ENCODE measurements at places on chromosomes 11 and 22.
A peak's percentile ranks its signal among the peaks of the same experiment; 100 is the strongest.

- no peak for DNase-seq
- H3K27ac ChIP-seq, result no peak overlapping the region
- H3K36me3 ChIP-seq, result peaks cover 57% of the 10 kb centered on the region
- H3K4me3 ChIP-seq, result no peak overlapping the region
Measured at GRCh38 chr11:71488681-71489270, 35.8 kb downstream of the NADSYN1 start.

DNA sequence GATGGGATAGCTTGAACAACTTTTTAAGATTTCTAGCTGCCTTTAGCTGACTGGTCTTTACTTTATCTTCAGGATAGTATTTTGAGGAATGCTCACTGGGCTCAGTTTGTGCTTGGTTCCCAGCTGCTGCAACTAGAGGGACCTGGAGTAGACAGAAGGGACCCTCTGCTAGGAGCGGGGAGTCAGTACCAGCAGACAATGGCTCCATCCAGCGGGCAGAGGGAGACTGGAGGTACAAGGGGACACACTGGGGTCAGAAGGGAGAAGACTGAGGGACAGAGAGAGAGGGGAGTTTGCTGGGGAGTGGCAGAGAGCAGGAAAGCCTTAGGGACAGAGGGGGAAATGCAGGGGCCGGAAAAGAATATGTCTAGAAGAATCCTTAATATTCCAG is 22.0 kb upstream of the ACER3 start:
- no peaks in the 10 kb centered on the region for H3K36me3 ChIP-seq
- no peaks in the 10 kb centered on the region for H3K4me1 ChIP-seq
- peaks cover 57% of the 10 kb centered on the region for H3K27me3 ChIP-seq
- H3K4me3 ChIP-seq, result no peak overlapping the region
- DNase-seq, result peak; percentile 57

DNA sequence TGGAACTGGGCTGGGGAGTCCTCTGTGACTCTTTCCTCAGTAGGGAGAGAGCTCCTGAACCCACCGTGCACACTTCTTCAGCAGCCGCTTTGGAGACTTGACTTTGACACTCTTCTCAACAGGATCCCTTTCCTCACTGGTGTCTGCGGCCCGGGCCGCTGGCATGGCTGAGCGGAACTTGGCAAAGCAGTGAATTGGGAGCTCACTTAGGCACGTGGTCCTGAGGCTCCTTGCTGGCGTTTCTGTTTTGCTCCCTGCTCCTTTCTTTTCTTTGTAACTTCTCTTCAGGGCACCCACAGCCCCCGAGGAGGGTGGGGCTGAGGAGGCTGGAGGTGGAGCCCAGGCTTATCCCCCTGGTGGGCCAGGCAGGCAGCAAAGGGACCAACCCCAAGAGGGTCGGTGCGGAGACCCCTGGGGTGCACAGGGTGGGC is 8.4 kb upstream of the KCNQ1OT1 start:
- H3K36me3 ChIP-seq, result no peaks in the 10 kb centered on the region
- no peak overlapping the region for H3K4me3 ChIP-seq
- peaks cover 37% of the 10 kb centered on the region for H3K27me3 ChIP-seq
- no peak for DNase-seq
- H3K27ac ChIP-seq, result no peak overlapping the region
- peaks cover 8% of the 10 kb centered on the region for H3K4me1 ChIP-seq

- H3K27ac ChIP-seq, result no peak overlapping the region
- DNase-seq, result no peak
Measured at GRCh38 chr11:93890391-93891051, 40.1 kb upstream of the VSTM5 start.

DNA sequence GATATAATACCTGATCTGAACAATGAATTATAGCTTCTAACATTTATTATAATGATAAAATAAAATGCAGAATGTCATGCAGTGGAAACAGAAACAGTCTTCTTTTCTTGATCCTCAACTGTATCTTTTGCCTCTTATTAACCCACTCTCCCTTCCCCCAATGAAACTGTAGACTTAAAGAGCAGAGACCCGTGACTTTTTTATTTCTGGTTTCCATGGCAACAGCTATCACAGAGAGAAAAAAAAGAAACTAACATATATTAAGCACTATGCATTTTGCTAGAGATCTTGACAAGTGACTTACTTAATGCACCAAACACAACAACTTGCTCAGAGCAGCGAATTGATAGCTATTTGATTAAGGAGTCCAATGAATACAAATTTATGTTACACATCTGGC is 69.3 kb downstream of the RAB38 start:
- H3K4me1 ChIP-seq, result peaks cover 4% of the 10 kb centered on the region
- H3K27ac ChIP-seq, result no peak overlapping the region
- H3K4me3 ChIP-seq, result no peak overlapping the region
- no peak for DNase-seq
- no peaks in the 10 kb centered on the region for H3K27me3 ChIP-seq

- no peaks in the 10 kb centered on the region for H3K27me3 ChIP-seq
- DNase-seq, result no peak
- no peaks in the 10 kb centered on the region for H3K36me3 ChIP-seq
- H3K4me3 ChIP-seq, result peak overlapping the region; percentile 68
- peaks cover 7% of the 10 kb centered on the region for H3K4me1 ChIP-seq
- peak overlapping the region; percentile 59 for H3K27ac ChIP-seq
Measured at GRCh38 chr22:40637183-40638150, 948 bp upstream of the MRTFA start.

GRCh38 chr22:46429325-46429853 is 93.9 kb downstream of the TRMU start:
- H3K36me3 ChIP-seq, result peaks cover 70% of the 10 kb centered on the region
- H3K27ac ChIP-seq, result no peak overlapping the region
- peaks cover 44% of the 10 kb centered on the region for H3K27me3 ChIP-seq
- no peak for DNase-seq
- H3K4me1 ChIP-seq, result peaks cover 2% of the 10 kb centered on the region

DNA sequence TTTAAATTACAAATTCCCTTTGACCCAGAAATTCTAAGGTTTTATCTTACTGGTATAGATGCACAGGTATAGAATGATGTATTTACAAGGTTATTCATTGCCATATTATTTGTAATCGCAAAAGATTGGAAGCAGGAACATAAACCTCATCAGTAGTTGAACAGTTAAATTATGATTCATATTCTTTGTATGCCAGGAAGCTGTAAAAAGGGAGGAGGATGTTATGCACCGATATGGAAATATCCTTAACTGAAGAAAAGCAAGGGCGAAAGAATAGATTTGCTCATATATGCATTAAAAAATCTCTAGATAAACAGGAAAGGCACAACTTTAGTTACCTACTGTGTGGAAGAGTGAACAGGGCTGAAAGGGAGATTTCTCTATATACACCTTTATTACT is 36.7 kb downstream of the PPFIA1 start:
- no peak for DNase-seq
- peak overlapping the region; percentile 52 for H3K27ac ChIP-seq
- H3K4me1 ChIP-seq, result peaks cover 17% of the 10 kb centered on the region
- peaks cover 21% of the 10 kb centered on the region for H3K36me3 ChIP-seq

GRCh38 chr11:23211221-23211620 is 350.9 kb upstream of the CCDC179 start:
- no peaks in the 10 kb centered on the region for H3K4me1 ChIP-seq
- no peak for DNase-seq
- H3K27me3 ChIP-seq, result no peaks in the 10 kb centered on the region
- H3K4me3 ChIP-seq, result no peak overlapping the region

DNA sequence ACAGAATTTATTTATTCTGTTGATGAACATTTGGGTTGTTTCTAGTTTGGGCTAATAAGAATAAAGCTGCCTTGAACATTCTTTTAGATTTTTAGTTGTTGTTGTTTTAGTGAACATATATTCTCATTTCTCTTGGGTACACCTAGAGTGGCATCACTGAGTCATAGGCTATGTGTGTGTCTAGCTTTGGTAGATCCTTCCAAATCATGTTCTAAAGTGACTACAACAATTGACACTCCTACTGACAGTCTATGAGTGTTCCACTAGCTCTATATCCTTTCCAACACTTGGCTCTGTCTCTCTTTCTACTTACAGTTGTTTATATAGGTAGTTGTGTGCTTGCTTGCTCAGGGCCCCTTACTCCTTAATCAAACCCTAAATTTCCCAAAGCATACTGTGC is 346.0 kb upstream of the NCAM1 start:
- H3K27me3 ChIP-seq, result no peaks in the 10 kb centered on the region
- no peak overlapping the region for H3K27ac ChIP-seq
- H3K4me1 ChIP-seq, result no peaks in the 10 kb centered on the region
- DNase-seq, result no peak
- no peaks in the 10 kb centered on the region for H3K36me3 ChIP-seq

- peak overlapping the region; percentile 73 for H3K27ac ChIP-seq
- no peaks in the 10 kb centered on the region for H3K27me3 ChIP-seq
- peaks cover 17% of the 10 kb centered on the region for H3K36me3 ChIP-seq
Measured at GRCh38 chr11:96338910-96339705, 3.9 kb downstream of the MAML2 start.

GRCh38 chr22:35660291-35661127 is 12.3 kb downstream of the APOL6 start:
- no peak overlapping the region for H3K4me3 ChIP-seq
- H3K4me1 ChIP-seq, result no peaks in the 10 kb centered on the region
- H3K27ac ChIP-seq, result no peak overlapping the region
- no peaks in the 10 kb centered on the region for H3K27me3 ChIP-seq

DNA sequence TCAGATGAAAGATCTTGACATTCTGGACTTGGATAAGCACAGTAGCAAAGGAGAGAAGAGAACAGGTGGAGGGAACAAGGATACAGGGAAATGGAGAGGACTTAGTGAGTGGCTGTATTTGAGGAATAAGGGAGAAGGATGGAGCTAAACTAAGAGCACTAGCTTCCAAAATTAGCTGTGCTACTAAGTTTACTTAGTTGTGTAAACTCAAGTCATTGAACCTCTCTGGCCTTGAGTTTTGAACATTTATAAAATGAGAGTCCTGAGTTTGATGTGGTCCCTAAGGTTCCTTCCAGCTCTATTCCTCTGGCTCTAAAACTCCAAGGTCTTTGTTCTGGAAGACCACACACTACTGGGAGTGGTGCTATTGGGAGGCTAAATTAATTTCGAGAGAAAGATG is 100.7 kb downstream of the TRIM44 start:
- no peaks in the 10 kb centered on the region for H3K36me3 ChIP-seq
- H3K27me3 ChIP-seq, result no peaks in the 10 kb centered on the region

- no peak overlapping the region for H3K4me3 ChIP-seq
- peaks cover 88% of the 10 kb centered on the region for H3K36me3 ChIP-seq
- DNase-seq, result no peak
- no peak overlapping the region for H3K27ac ChIP-seq
- peaks cover 12% of the 10 kb centered on the region for H3K4me1 ChIP-seq
- H3K27me3 ChIP-seq, result no peaks in the 10 kb centered on the region
Measured at GRCh38 chr11:68524213-68524612, 63.7 kb downstream of the PPP6R3 start.

DNA sequence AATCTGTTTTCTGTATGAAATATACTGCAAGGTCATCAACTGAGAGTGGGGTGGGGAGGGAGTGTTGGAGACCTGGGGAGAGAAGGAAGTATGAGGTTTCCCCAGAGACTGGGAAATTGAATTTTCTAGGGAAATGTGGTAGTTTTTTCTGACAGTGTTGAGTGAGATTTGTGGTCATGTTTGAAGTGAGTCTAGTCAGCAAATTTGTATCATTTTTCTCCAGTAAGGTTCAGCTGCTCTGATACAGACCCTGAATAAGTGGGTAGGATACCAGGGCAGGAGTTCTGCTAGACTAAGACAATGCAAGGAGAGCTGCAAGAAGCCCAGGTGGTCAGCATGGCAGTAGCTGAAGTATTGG is 112.0 kb downstream of the PKNOX2 start:
- peaks cover 29% of the 10 kb centered on the region for H3K36me3 ChIP-seq
- H3K4me3 ChIP-seq, result no peak overlapping the region
- H3K27ac ChIP-seq, result peak overlapping the region; percentile 38
- DNase-seq, result no peak

- no peak overlapping the region for H3K4me3 ChIP-seq
- H3K4me1 ChIP-seq, result no peaks in the 10 kb centered on the region
- H3K27ac ChIP-seq, result no peak overlapping the region
- no peaks in the 10 kb centered on the region for H3K36me3 ChIP-seq
- no peaks in the 10 kb centered on the region for H3K27me3 ChIP-seq
- peak; percentile 4 for DNase-seq
Measured at GRCh38 chr11:66787934-66788758, 55.1 kb upstream of the RCE1 start.

DNA sequence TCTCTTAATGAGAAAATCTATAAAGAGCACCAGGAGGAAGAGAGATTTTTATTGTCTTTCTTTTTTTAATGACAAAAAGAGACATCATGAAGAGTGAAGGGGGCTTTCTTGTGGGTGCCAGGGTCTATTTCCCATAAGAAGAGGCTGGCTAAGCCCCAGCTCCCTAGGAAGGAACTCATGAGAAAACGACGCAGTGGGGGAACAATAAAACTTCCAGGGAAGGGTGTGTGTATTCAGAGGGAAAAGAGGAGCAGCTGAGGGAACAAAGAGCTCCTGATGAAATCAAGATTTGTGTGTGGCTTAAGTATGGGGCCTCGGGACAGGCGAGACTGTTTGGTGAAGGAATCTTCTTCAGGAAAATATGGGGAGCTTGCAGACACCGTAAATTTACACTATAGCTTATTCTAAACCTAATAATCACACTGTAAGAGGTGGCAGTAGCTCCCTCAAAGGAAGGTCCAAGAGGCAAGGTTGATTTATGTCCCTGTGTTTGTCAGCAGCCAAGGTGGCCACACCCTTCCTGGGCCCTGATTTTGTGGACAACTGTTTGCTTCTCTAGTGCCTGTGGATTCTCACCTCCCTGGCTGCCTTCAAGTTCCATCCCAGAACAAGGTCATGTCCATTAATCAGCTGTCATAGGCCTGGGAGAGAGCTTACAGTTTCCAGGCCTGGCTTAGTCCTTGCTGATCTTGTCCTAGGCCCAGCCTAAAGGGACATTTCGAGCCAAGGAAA is 615.7 kb downstream of the INSC start:
- H3K36me3 ChIP-seq, result no peaks in the 10 kb centered on the region
- no peaks in the 10 kb centered on the region for H3K4me1 ChIP-seq
- peaks cover 30% of the 10 kb centered on the region for H3K27me3 ChIP-seq

DNA sequence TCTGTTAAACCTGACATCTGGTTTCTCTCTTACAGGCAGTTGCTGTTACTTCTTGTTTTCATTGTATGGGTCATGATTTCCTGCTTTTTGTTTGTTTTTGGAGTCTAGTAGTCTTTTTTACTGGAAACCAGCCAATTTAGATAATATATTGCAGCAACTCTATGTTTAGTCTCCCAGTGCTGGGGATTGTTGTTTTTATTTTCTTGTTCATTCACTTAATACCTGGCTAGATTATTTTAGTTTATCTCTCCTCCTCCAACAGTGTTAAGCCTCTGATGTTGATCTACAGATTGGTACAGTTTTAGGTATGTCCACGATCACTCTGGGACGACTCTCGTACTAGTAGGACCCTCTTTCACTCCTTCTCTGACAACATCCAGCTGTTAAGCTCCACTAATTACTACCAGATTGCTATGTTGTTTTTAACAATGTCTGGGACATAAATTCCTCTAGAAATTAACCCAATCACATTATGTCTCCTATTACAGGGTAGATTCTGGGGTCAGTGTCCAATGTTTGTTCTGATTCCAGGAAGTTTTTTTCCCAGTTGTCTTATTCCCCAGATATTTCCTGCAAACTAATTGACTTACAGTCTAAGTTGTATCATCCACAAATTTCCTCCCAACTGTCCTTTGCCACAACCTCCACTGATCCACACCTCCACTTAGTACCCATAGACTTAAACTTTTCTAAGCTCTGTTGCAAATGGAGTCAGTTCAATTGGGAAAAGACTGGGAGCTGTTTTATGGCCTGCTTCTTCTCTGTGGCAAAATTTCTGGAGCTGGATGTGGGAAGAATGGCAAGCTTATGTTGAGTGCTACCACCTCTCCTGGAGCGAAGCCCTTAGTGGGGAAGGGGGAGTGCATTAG is 1280.6 kb upstream of the CNTN5 start:
- H3K4me1 ChIP-seq, result peaks cover 7% of the 10 kb centered on the region
- peak overlapping the region; percentile 46 for H3K27ac ChIP-seq
- H3K27me3 ChIP-seq, result no peaks in the 10 kb centered on the region
- no peaks in the 10 kb centered on the region for H3K36me3 ChIP-seq
- H3K4me3 ChIP-seq, result no peak overlapping the region

Data from mesenchymal stem cell (in vitro differentiated cells and primary cell).